Karpas-422 (cell line): ENCODE measurements at places on chromosomes 2 and 18.

DNA sequence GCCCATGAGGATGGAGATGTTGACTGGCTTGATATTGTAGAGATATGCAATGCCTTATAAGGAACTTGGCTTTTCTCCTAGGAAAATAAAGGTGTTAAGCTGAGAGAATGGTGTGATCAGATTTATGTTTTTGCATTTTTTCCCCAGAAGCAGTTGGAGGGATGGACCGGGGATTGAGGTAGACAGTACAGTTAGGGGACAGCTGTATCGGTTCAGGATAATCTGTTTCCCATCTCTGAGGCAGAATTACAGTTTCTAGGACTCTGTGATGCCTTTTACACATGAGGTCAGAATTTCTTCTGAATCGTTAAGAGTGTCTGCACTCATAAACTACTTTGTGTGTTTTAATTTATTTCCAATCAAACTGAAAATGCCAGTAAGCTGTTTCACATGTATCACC is 261.5 kb downstream of the CYRIA start:
- no peak for DNase-seq

DNA sequence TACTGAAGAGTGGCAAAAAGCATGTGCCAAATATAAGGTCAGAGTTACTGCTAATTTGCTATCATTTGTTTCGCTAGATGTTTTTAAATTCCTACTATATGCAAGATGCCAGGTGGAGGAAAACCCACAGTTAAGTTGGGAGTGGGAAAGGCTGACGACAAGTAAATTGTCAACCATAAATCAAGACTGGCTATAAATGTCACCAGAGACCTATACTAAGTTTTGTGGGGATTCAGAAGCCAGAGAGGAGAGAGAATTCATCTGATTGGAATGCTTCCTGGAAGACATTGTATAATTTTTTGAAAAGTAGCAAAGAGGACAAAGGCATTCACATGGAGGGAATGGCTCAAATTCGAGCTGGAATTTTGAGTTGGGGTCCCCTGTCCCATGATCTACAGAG is 64.3 kb downstream of the CFAP221 start:
- DNase-seq: no peak

GRCh38 chr2:238908960-238909951 is 61.4 kb downstream of the TWIST2 start:
- DNase-seq: no peak

DNA sequence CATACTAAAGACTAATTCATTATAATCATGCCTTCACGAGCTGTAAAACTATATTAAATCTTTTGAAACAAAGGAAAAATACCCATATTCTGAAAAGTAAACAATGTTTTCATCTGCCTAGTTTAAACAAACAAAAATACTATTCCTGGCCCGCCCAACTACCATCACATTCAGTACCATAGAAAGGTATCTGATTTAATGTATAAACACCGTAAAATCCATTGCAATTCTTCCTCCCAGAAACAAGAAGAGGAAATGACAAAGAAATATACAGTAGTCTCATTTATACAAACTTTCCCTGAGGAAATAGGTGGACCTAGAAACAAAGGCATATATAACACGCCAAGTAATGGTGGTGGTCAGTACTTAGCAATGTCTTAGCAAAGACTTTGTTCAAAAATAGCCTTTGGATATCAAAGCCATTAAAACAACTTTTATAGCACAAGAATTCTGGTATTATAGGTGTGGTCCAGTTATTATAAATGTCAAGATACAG is 71.2 kb downstream of the COBLL1 start:
- DNase-seq: no peak

DNA sequence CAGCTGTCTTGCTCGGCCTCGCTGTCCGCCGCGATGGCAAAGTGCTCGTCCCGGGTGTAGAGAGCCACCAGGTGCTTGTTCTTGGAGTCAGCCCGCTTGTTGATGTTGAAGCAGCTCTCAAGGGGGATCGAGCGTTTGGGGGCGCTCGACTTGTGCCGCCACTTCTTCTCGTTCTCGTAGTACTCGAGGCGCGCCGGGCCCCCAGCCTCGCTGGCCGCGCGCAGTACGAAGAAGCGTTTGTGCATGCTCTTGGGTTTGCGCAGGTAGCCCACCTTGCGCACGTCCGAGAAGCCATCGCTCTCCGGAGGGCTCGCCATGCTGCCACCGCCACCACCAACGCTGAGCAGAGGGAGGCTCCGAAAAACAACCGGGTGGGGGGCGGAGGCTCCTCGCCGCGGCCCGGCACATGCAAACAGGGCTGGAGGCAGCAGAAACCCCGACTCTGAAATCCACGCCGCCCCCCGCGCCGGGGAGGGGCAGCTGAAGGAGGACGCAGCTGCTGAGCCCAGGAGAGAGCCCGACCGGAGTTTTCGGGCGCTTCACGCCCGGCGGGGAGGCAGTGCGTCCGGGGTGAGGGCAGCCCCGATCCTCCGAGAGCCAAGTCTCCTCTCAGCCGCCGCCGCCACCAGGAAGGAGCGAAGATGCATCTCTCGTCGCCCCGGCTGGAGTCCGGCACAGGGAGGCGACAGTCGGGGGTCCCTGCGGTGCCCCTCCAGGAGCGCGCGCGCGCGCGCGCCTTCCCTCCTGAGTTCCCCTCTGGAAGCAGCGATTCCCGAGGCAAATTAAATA is 1.0 kb downstream of the IRS1 start:
- peak; percentile 70 for DNase-seq

DNA sequence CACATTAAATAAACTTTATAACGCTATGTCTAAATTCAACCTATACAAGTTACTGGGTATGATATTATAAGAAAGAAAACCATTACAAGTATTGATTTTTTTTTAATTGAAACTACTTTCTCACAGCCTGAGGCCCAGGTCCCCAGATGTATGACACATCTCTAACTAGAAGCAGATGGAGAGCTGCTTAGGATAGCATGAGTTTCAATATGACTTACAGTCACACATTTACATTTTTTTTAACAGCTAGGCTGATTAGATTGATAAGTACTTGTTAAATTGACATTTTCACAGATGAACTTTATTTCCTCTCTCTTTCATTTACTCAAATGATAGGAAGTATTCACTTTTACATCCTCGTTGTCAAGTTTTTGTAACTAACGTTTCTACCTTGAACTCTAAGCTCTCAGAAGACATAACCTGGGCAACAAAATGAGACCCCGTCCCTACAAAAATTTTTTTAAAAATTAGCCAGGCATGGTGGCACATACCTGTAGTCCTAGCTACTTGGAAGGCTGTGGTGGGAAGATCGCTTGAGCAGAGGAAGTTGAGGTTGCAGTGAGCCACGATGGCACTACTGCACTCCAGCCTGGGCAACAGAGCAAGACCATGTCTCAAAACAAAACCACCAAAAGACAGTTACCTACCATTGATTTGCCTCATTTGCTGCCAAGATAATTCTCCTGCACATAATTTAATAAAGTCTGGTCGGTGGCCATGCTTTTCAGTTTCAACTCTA is 52.4 kb downstream of the STK39 start:
- no peak for DNase-seq

DNA sequence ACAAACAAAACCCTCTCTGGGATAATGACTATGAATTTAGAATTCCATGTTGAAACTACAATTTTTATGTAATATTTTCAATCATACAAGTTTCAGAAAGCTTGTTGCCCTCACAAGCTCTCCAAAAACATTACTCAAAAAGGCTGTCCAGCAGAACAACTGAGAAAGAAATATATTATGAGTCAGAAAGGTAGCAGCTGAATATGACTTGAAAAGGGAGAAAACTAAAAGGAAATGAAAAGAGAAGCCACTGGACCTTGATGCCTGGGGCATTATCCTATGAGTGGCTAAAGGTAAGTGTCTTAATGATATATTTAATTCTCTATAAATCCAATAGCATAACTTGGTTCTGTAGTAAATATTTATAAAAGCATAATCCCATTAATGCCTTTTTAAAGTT is 61.8 kb downstream of the NXPH2 start:
- no peak for DNase-seq

- DNase-seq: no peak
These were observed 180.6 kb downstream of the IRS1 start for GRCh38 chr2:226618875-226619605.

GRCh38 chr2:179950391-179950790 is 56.7 kb downstream of the CWC22 start:
- no peak for DNase-seq

DNA sequence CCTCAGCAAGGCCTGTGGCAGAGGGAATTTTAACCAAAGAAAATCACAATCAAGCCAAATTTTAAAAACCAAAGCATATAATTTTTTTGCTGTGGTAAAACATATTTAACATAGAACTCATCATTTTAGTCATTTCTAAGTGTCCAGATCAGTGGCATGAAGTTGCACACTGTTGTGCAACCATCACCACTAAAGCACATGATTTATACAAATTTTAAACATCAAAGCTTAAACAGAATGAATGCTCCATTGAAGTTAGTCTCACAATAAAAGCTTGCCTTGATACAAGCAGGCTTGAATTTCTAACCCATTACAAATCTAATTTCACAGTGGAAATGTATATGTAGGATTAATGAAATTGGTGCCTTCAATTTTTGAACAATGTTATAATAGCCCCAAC is 31.2 kb downstream of the FTCDNL1 start:
- DNase-seq: no peak

DNA sequence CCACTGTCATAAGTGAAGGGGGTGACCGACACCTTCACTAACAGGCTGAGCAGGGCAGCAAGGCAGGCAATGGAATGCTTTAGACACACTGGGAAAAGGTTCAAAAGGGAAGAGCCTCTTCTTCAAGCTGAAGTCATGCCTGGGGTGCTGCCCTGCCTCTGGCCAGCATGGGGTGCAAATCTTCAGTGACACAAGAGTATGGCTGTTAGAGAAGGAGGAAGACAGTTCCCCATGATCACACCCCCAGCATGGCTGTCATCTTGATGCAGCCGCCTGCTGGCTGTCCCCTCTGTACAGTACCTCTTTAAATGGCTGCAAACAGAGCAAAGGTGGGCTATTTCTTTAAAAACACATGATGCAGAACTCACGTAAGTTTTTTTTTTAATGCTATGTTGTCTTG is 71.9 kb downstream of the INPP4A start:
- no peak for DNase-seq

DNA sequence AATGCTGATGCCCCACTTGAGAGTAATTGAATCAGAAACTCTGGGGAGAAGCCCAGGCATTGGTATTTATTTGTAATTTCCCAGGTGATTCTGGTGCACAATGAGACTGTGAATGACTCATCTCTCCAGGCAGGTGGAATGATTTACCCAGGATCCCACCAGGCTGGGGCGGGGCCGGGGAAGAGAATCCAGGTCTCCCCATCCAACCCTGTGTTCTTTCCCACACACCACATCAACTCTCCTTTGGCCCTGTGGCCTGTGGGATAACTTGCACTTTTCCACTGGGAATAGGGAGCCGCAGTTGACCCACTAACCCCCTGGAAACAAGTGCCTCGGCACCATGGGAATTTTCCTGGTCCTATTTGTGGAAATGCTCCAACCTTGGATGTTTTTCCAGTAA is 409.8 kb downstream of the ZNF521 start:
- DNase-seq: no peak

GRCh38 chr2:168601741-168602140 is 145.7 kb downstream of the CERS6 start:
- peak; percentile 44 for DNase-seq

- no peak for DNase-seq
These were observed 39.5 kb downstream of the SFXN5 start for GRCh38 chr2:73031725-73032701.

DNA sequence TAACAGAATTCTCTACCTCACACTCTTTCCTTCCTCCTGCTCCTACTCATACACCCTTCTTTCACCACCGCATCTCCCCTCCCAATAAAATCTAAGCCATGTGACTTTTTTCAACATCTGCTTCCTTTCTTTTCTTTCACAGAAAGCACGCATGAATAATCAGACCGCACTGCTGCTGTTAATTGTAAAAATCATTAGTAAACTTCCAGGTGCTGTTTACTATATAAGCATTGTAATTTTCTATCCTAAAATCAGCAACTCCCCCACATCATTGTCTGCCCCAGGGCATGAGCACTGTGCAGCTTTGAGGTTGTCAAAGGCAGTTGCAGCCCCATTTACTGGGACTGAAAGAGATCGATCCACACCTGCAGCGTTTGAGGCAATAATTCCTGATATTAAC is 782.6 kb upstream of the ID2 start:
- DNase-seq: no peak

GRCh38 chr2:160390544-160391455 is 102.8 kb downstream of the RBMS1 start:
- DNase-seq: no peak

GRCh38 chr2:74436848-74437695 is 4.7 kb downstream of the RTKN start:
- peak; percentile 89 for DNase-seq

GRCh38 chr2:8835279-8835678 is 2.1 kb downstream of the KIDINS220 start:
- DNase-seq: peak; percentile 19

DNA sequence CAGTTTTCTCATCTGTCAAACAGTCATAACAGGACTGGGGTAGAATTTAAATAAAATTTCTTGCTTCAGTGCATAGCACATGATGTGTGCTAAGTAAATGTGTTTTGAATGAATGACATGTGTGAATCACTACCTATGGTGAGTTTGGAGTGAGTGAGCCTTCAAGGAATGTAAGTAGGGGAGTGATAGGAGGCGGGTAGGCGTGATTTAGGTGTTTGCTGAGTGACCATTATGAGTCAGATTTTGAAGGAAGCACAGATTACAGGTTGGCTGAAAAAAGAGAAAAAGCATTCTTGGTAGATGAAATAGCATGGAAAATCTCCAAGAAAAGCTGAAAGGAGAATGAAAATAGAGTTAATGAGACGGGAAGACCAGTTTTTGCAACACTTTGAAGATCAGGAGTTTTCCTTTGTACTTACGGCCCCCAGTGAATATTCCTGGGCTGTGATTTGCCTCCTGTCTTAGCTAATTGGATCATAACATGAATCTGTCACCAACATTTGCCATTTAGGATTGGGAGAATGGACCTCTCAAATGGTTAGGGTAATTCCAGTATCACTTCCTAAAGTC is 136.9 kb upstream of the GATA6 start:
- no peak for DNase-seq

- DNase-seq: no peak
These were observed 11.3 kb downstream of the KCNF1 start for GRCh38 chr2:10923008-10923375.

- DNase-seq: no peak
These were observed 89.8 kb upstream of the NFATC1 start for GRCh38 chr18:79305911-79306310.

- DNase-seq: no peak
These were observed 101.5 kb downstream of the ARHGAP15 start for GRCh38 chr2:143230506-143231253.
